ENCODE measurements at places on chromosomes 4 and X. TPM values are rescaled to one million over a fixed set of nuclear protein-coding genes. Genes with fewer than 3 reads are reported as not detected.

GRCh38 chr4:70997546-70997945 lies 4.1 kb downstream of the DCK start:
- H3K36me3 ChIP-seq, result no peaks in the 10 kb centered on the region
- DNase-seq, result no peak
- H3K27me3 ChIP-seq, result no peaks in the 10 kb centered on the region
- H3K4me3 ChIP-seq, result no peak overlapping the region
- no peak overlapping the region for H3K27ac ChIP-seq

DNA sequence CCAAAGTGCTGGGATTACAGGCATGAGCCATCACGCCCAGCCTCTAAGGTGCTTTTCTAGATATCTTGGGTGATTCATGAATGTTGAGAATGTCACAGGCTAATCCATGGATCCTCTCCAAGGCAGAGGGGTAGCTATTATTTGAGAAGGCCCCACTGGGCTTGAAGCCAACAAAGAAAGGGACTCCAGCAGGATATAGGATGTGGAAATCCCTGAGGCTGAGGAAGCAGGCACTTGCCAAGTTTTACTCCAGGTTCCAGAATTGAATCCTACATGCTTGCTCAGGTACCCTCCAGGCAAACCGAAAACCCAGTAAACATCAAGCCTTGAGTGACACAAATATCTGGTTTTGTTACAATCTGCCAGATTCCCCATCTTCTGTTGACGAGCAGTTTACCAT lies 15.8 kb downstream of the NLGN3 start:
- H3K36me3 ChIP-seq, result no peaks in the 10 kb centered on the region
- no peak overlapping the region for H3K4me3 ChIP-seq
- no peaks in the 10 kb centered on the region for H3K4me1 ChIP-seq
- no peak for DNase-seq
- H3K27ac ChIP-seq, result no peak overlapping the region

- H3K4me1 ChIP-seq, result no peaks in the 10 kb centered on the region
- no peak for DNase-seq
- H3K36me3 ChIP-seq, result no peaks in the 10 kb centered on the region
- no peak overlapping the region for H3K27ac ChIP-seq
These were observed 69.4 kb upstream of the SPANXB1 start for GRCh38 chrX:140933016-140933415.

- DNase-seq, result no peak
- H3K36me3 ChIP-seq, result no peaks in the 10 kb centered on the region
- no peak overlapping the region for H3K27ac ChIP-seq
- H3K4me1 ChIP-seq, result no peaks in the 10 kb centered on the region
- no peaks in the 10 kb centered on the region for H3K27me3 ChIP-seq
These were observed 125.3 kb upstream of the CLNK start for GRCh38 chr4:10809905-10810304.

DNA sequence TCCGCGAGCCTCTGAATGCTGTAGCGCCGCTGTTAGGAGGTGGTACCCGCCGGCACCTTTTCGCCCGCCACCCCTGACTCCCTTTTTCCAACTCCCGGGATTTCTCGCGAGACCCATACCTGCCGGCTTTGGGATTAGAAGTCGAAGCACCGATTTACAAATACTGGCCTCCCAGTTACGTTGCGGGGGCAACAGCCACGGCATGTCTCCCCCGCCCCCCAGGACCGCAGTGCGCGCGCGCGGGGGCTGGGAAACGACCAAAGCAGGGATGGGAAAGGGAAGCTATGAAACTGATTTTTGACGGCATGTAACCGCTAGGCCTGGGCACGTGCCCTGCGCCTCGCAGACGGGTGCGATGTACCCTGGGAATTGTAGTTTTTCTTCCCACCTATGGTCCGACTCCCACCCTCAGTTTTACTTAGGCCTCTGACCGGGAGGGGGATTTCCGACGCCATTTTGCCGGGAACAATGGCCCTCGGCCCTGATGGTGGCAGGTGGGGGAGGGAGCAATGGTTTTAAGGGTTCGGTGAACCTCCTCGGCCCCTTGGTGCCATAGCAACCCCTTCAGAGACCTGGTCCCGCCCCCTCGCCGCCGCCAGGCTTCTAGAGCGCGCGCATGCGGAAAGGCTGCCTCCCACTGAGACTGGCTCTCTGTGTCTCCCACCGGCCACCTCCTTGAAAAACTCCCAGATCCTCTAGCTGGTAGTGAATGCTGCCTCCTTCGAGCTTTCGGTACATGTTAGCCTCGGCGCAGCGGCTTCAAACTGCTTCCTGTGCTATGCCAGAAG lies 772 bp upstream of the WNK3 start:
- H3K36me3 ChIP-seq, result no peaks in the 10 kb centered on the region
- H3K4me1 ChIP-seq, result no peaks in the 10 kb centered on the region
- H3K27me3 ChIP-seq, result no peaks in the 10 kb centered on the region
- DNase-seq, result peak; percentile 47
- peak overlapping the region; percentile 7 for H3K4me3 ChIP-seq

DNA sequence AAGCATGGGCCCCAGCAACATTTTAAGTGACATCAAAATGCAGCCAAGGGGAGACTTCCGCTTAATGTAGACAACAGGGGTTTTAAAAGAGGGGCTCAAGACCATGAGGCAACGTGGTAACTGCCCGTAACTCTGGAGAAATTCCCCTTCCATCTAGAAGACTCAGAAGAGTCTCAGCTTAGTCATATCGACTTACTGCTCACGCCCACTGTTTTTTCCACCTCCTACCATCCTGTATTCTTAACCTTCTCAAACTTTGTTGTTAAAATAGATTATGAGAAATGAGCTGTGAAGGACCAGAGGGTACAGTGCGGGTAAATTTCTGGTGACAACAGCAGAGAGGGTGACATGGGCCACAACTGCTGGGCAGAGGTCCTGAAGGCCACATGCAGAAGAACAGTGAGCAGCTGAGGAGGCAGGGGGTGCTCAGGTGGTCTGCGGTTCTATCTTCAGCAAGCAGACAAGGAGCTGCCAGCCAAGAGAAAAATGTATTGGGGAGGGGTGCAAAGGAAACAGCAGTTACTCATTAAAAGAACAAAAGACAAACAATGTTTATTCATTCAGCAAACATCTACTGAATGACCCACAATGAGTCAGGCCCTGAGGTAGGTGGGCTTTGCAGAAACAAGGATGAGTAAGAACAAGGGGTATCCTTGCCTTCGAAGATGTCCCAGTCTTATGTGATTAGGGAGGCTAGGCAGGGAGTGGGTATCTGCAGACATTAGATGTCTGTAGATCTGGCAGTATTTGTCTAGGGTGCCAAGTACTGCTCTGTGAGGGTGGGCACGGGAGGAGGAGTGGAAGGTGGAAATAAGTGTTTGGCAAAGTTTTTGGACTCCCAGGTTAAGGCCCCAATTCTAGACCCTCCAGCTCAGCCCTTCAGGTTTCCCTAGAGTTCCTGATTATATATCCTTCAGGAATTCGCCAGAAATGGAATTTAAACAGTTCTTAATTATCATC lies 175.3 kb downstream of the TSPAN5 start:
- H3K27me3 ChIP-seq, result no peaks in the 10 kb centered on the region
- H3K4me3 ChIP-seq, result no peak overlapping the region
- no peaks in the 10 kb centered on the region for H3K36me3 ChIP-seq
- H3K27ac ChIP-seq, result no peak overlapping the region
- no peak for DNase-seq

DNA sequence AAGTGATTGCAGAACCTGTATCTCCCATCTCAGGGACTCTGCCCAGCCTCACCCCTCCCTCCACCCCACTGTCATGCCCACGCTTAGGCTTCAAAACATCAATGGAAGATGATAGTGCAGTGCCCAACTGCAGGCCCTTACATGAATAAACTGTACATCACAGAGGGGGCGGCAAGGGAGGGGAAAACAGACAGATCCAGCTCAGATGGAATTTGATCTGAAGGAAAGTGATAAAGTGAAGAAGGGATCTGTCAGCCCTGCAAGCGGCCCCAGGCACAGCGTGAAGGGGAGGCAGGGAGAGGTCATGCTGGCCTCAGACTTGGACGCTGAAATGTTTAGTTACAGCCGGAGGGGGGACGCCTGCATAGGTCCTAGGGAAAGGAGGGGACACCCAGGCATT lies 38.5 kb downstream of the GYG2 start:
- no peak overlapping the region for H3K27ac ChIP-seq
- no peak for DNase-seq
- H3K4me3 ChIP-seq, result no peak overlapping the region
- no peaks in the 10 kb centered on the region for H3K4me1 ChIP-seq
- H3K27me3 ChIP-seq, result no peaks in the 10 kb centered on the region

DNA sequence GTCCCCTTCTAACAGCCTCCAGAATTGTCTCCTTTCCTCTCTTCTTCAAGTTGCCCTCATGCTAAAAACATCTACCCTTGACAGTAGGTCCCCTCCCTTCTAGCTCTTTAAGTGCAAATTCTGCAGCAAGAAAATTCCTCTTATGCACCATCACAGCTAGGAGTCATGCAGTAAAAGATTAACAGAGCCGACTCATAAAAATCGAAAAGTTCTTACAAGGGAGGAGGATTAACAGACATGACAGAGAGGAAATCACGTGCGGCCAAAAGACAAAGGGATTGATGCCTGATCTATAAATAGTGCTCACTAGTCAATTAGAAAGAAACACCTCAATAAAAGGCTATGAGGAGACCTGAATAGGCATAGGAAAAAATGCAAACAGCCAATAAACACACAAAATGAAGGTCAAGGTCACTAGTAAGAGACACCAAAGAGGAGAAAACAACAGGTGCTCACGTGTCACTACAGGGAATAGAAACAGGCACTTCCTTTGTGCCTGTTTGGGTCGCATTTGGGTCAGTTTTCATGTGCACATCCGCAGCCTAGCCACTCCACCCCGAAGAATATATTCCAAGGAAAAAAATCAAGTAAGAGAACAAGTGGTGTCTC lies 3.4 kb downstream of the RNF212 start:
- H3K36me3 ChIP-seq, result no peaks in the 10 kb centered on the region
- no peak overlapping the region for H3K27ac ChIP-seq
- H3K4me3 ChIP-seq, result no peak overlapping the region
- DNase-seq, result no peak
- H3K27me3 ChIP-seq, result peaks cover 4% of the 10 kb centered on the region

DNA sequence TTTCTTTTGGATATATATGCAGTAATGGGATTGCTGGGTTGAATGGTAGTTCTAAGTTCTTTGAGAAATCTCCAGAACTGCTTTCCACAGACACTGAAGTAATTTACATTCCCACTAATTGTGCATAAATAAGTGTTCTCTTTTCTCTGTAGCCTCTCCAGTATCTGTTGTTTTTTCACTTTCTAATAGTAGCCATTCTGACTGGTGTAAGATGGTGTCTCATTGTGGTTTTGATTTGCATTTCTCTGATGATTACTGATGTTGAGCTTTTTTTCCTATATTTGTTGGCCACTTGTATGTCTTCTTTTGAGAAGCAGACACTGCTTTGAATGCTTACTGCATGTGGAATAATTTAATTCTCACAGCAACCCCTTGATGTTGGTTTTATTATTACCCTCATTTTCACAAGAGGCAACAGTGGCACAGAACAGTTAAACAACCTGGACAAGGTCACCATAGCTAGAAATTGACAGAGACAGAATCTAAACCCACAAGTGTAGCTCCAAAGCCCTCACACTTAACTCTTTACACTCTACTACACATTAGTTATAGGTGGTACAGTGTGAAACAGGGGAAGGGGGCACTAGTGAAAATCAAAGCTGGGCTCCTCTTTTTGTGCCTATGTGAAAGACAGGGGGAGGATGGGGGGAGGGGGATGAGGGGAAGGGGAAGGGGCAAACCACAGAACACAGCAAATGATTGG lies 96.1 kb downstream of the REELD1 start:
- H3K4me1 ChIP-seq, result no peaks in the 10 kb centered on the region
- no peaks in the 10 kb centered on the region for H3K27me3 ChIP-seq
- H3K4me3 ChIP-seq, result no peak overlapping the region
- no peak for DNase-seq
- no peaks in the 10 kb centered on the region for H3K36me3 ChIP-seq

DNA sequence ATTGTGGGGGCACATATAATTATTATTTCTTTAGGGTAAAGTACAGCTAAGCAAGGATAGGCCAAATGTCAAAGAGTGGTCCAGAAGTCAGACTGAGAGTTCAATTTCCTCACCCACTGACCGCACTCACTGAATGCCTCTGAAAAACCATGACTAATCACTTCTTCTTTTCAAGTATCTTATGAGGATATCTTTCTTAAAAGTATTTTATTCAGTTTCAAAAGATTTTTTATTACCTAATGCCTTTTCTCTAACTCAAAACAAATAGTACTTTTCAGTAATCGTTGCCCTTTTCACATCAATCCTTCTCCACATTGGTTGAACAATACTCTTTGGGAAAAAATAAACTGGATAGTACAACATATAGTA lies 61.7 kb upstream of the CAMK2D start:
- H3K27me3 ChIP-seq, result no peaks in the 10 kb centered on the region
- no peak overlapping the region for H3K27ac ChIP-seq
- H3K4me3 ChIP-seq, result no peak overlapping the region
- peaks cover 9% of the 10 kb centered on the region for H3K4me1 ChIP-seq
- no peaks in the 10 kb centered on the region for H3K36me3 ChIP-seq

DNA sequence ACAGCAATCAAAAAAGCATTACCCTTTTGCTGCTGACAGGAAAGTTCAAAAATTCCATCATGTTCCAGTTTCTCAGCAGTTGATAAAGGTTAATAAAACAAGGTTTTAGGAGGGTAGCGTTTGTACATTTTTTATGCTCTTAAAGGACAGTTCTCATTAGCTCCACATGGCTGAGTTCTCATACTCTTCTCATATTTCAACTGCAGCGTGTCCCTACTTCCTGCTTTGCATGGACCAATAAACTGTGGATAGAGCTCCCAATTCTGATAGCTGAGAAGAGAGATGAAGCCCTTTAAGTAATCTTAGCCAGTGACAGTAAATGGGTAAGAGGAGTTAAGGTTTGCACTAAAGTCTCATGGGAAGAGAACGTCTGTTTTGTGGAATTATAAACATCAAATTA lies 53.5 kb downstream of the SPANXA2 start:
- no peak for DNase-seq
- H3K4me1 ChIP-seq, result no peaks in the 10 kb centered on the region
- no peak overlapping the region for H3K27ac ChIP-seq
- H3K36me3 ChIP-seq, result no peaks in the 10 kb centered on the region

- no peak overlapping the region for H3K4me3 ChIP-seq
- H3K36me3 ChIP-seq, result no peaks in the 10 kb centered on the region
- no peak overlapping the region for H3K27ac ChIP-seq
- H3K27me3 ChIP-seq, result no peaks in the 10 kb centered on the region
These were observed 1541.0 kb downstream of the PCDH7 start for GRCh38 chr4:32261196-32261595.

- H3K36me3 ChIP-seq, result no peaks in the 10 kb centered on the region
- no peaks in the 10 kb centered on the region for H3K4me1 ChIP-seq
- H3K27me3 ChIP-seq, result peaks cover 8% of the 10 kb centered on the region
- peak; percentile 32 for DNase-seq
- H3K27ac ChIP-seq, result no peak overlapping the region
These were observed 1.0 kb downstream of the SLITRK4 start for GRCh38 chrX:143634663-143635455.

DNA sequence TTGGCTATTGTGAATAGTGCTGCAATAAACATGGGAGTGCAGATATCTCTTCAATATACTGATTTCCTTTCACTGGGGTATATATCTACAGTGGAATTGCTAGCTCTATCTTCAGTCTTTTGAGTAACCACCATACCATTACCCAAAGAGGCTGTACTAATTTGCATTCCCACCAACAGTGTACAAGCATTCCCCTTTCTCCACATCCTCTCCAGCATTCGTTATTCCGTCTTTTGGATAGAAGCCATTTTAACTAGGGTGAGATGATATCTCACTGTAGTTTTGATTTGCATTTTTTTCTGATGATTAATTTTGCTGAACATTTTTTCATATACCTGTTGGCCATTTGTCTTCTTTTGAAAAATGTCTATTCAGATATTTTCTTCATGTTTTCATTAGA lies 110.3 kb downstream of the PRDM5 start:
- H3K4me1 ChIP-seq, result no peaks in the 10 kb centered on the region
- H3K27me3 ChIP-seq, result no peaks in the 10 kb centered on the region
- H3K4me3 ChIP-seq, result no peak overlapping the region

AREG gene
- total RNA-seq, result 0.42 TPM

FABP2 gene
- total RNA-seq, result 0.77 TPM

SYP gene
- 18.1 TPM for total RNA-seq

SPACA5 gene
- not detected for total RNA-seq

PNMA6F gene
- not detected for total RNA-seq

NHS gene
- 5.3 TPM for total RNA-seq
